ENCODE measurements at places on chromosomes 12 and 14.
A peak's percentile ranks its signal among the peaks of the same experiment; 100 is the strongest.

DNA sequence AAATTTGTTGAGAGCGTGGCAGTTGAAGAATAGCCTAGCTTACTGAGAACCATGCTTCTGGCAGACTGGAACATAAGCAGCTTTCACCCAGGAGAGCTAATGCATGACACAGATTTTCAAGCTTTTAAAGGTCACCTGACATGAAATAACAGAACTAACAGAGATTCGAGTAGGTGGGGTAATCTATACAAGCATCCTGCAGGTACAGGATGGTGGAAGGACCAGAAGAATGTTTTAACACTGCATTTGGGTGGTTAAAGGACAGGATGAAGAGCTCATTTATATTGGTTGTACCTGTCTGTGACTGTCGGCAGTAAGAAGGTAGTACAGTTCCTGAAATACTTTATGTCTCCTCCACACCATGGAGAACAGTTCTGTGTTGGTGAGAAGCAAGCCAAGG, 8.9 kb downstream of the PELI2 start:
- no peak overlapping the region for H3K27ac ChIP-seq
- H3K27me3 ChIP-seq, result no peaks in the 10 kb centered on the region
- H3K36me3 ChIP-seq, result no peaks in the 10 kb centered on the region
- peaks cover 40% of the 10 kb centered on the region for H3K4me1 ChIP-seq
- ATAC-seq, result no peak
- H3K4me3 ChIP-seq, result no peak overlapping the region

DNA sequence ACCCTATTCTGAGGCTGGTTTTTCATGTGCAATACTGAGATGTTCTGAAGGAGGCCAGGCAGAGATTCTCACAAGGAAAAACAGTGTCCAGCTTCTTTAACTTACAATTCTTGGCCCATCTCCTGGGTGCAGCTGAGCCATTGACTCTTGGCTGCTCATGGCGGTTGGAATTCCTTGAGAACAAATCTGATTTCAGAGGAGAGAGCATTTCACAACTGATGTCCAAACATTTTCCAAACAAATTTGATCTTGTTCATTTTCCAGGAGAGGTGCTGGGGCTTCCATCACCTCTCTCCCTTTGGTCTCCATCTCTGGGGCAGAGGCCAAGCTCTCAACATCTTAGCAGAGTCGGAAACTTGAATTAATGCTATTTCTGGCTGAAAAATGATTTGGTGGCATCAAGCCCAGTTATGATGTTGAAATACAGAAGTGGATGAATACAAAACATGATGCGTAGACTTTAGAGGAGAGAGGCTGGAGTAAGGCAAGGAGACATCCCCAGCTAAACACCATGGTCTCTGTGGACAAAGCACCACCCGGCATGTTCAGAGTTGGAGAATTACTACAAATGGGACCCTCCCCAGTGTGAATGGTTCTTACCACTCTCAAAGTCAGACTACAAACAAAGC, 593.0 kb downstream of the VRK1 start:
- no peaks in the 10 kb centered on the region for H3K4me1 ChIP-seq
- H3K27me3 ChIP-seq, result no peaks in the 10 kb centered on the region
- ATAC-seq, result no peak
- no peak overlapping the region for H3K27ac ChIP-seq
- H3K36me3 ChIP-seq, result no peaks in the 10 kb centered on the region
- H3K4me3 ChIP-seq, result no peak overlapping the region

DNA sequence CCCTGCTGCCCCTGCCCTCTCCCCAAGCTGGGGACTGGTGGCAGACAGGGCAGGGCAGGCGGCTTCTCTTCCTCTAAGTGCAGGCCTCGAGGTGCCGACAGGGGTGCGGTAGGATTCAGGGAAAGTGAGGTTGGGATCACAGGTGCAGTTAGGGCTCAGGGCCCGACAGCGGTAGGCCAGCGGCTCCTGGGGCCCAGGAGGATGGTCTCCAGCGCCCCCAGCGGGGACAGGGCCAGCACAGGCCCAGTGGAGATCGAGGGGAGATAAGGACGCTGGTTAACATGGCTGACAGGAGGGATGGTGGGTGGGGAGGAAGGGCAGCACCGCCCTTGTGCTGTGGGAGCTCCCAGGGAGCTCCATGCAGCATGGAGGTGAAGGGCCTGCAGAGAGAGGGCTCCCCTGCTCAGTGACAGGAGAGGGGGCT, 935 bp upstream of the CRIP1 start:
- peak overlapping the region; percentile 97 for H3K27ac ChIP-seq
- H3K36me3 ChIP-seq, result peaks cover 14% of the 10 kb centered on the region
- no peak for ATAC-seq
- no peaks in the 10 kb centered on the region for H3K27me3 ChIP-seq
- peak overlapping the region; percentile 85 for H3K4me3 ChIP-seq

- no peaks in the 10 kb centered on the region for H3K4me1 ChIP-seq
- no peaks in the 10 kb centered on the region for H3K36me3 ChIP-seq
- no peaks in the 10 kb centered on the region for H3K27me3 ChIP-seq
- no peak overlapping the region for H3K27ac ChIP-seq
Observed at GRCh38 chr12:19757317-19757877, 318.1 kb downstream of the AEBP2 start.

DNA sequence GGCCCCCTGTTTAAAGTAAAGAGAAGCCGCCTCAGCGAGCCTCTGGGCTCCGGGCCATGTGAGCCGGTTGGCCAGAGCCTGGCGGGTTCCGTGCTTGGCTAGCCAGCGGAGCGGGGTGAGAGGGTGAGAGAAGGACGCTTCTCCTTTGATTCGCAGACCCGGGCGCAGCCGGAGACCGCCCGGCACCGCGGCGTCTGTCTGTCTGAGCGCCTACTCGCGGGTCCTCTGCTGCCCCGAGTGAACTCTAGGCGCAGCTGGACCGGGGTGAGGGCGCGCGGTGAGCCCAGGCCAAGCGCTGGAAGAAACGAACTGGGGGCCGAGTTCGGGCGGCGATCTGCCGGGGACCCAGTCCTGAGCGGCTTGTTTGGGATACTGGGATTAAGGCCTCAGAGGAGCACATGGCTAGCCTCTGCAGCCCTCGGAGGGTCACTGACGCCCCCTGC, 41.4 kb upstream of the TBX5 start:
- peaks cover 98% of the 10 kb centered on the region for H3K27me3 ChIP-seq
- H3K27ac ChIP-seq, result no peak overlapping the region
- no peaks in the 10 kb centered on the region for H3K4me1 ChIP-seq
- no peak overlapping the region for H3K4me3 ChIP-seq

GRCh38 chr12:67618303-67618702, 30.2 kb upstream of the DYRK2 start:
- no peaks in the 10 kb centered on the region for H3K27me3 ChIP-seq
- peak; percentile 70 for ATAC-seq
- H3K27ac ChIP-seq, result peak overlapping the region; percentile 36
- no peak overlapping the region for H3K4me3 ChIP-seq

Measured in stimulated activated memory B cell treated with anti-CD40 and anti-IgM and Interleukin-4, amounts not matched to agents 10 μg/mL and 1 μg/mL and 100 μg/mL, for 72 hours (primary cell).